ENCODE measurements at places on chromosomes 5 and 9.

DNA sequence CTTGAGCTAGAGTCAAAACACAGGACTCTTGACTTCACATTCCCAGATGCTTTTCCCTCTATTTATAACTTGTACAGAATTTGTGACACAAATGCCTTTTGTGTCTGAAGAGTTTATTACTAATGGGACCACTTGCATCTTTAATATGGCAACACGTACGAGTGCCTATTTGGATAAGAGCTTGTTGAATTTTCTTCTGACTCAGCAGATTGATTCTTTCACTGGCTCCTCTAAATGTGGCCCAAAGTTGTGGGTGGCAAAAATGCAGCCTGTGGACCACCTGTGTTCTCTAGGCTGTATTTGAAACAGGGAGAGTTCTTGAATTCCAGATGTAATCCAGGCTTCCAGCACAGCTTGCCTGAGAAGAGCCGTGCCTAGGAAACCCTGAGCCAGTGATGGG is 34.1 kb upstream of the ERCC6L2 start:
- no peak for DNase-seq

DNA sequence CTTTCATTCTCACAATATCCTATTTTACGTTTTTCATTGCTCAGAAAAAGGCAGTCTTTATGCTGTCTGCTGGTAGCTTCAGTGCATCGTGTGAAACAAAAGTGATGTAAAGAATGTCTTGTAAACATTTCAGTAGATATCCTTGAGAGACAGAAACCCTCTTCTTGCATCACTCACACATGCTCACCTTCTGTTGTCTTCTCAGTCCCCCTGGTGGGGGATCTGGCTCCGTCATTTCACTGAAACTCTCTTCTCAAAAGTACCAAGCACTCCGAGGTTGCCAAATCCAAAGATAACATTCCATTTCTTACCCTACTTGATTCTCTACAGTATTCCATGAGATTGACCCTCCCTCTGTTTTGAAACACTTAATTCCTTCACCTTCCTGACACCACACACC is 46.1 kb upstream of the PCA3 start:
- no peak for DNase-seq

GRCh38 chr9:125959951-125960619 is 212.9 kb downstream of the PBX3 start:
- no peak for DNase-seq

DNA sequence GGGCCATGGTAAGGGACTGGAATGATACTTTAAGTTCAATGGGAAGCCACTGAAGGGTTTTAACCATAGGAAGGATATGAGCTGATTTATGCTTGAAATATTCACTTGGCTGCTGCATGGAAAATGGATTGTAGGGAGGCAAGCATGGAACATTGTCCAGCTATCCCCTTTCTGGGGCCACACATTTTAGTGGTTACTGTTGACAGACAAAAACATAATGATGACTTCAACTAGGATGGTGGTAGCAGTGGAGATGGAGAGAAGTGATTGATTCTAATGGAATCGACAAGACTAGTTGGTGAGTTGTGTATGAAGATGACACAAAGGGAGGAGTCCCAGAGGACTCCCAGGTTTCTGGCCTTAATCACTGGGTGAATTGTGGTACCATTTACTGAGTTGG is 6.2 kb upstream of the FCHSD1 start:
- no peak for DNase-seq

DNA sequence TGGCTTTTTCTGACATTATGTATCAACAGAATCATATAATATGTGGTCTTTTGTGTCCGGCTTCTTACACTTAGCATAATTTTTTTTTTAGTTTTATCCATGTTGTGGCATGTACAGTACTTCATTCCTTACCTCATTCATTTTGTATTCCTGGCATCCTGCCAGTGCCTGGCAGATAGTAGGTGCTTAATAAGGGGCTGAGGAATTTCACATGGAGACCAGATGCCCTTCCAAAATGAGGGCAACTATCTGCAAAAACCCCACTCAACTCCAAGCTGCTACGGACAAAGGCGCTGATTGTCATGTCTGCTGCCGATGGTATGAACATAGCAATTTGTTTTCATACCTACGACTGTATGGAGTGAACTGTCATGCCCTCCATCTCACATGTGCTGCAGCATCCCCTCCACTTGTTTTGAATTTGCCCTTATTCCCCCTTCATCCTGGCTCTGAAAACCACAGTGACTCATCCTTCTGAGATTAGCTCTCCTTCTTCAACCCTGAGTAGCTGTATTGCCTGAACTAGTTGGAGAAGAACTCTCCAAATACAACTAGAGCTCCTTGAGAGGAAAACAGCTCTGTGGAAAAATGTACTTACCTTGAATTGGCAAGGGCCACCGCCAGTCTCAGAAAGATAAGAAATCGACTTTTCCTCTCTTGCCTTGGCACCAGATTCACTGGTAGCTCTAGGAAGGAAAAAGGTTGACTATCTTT is 41.3 kb upstream of the FOXE1 start:
- DNase-seq: peak; percentile 74

GRCh38 chr9:88258601-88259000 is 120.3 kb upstream of the SPATA31C2 start:
- no peak for DNase-seq

GRCh38 chr9:5326187-5326586 is 13.5 kb downstream of the RLN1 start:
- no peak for DNase-seq

- no peak for DNase-seq
Observed at GRCh38 chr5:1593903-1594356, 70.2 kb upstream of the LPCAT1 start.

GRCh38 chr5:110086658-110087388 is 397.1 kb downstream of the MAN2A1 start:
- no peak for DNase-seq
